ENCODE measurements at places on chromosomes 13 and 19. TPM values are rescaled to one million over a fixed set of nuclear protein-coding genes. Genes with fewer than 3 reads are reported as not detected.

The MAST1 gene
- 0.35 TPM for total RNA-seq

- no peak for DNase-seq
Measured at GRCh38 chr13:37319031-37319443, 213.6 kb upstream of the CSNK1A1L start.

DNA sequence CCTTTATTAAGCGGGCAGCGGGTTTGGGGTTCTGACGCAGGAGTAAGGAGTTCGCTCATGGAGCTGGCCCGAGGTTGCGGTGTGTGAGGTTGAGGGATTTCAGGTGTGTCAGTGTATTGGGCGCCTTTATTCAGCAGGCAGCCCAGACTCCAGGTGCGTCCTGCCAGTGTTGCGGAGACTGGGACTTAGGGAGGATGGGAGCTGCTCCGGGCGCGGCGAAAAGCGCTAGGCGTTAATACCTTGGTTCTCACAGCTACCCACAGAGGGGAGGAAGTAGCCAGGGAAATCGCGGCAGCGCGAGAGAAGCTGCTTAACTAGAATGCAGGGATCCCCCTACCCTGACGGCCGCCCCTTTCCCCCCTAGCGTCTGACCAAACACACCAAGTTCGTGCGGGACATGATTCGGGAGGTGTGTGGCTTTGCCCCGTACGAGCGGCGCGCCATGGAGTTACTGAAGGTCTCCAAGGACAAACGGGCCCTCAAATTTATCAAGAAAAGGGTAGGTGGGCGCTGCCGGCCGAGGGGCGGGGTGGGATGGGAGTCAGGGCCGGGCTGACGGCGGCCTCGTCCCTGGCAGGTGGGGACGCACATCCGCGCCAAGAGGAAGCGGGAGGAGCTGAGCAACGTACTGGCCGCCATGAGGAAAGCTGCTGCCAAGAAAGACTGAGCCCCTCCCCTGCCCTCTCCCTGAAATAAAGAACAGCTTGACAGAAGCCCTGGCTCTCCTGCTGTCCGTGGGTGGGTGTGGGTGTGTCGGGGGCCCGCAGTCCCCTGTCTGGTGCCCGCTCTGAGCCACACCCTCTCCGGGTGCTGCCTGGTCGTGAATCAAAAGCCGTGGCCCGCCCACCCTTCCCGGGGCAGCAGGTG, 1.1 kb downstream of the RPL36 start:
- no peak for DNase-seq

GRCh38 chr19:37964109-37964508, 57.1 kb downstream of the SIPA1L3 start:
- no peak for DNase-seq

The DCT gene
- 0.13 TPM for total RNA-seq

The ANGPTL4 gene
- total RNA-seq, result 7.2 TPM

- DNase-seq, result no peak
Measured at GRCh38 chr13:47019977-47020376, 123.1 kb upstream of the HTR2A start.

GRCh38 chr19:22595918-22596341, 38.2 kb upstream of the ZNF492 start:
- DNase-seq, result peak; percentile 38

GRCh38 chr19:40604647-40605215, 3.6 kb downstream of the LTBP4 start:
- no peak for DNase-seq

The GPR12 gene
- total RNA-seq, result not detected

GRCh38 chr19:4914736-4915501, 5.6 kb downstream of the UHRF1 start:
- no peak for DNase-seq

- peak; percentile 51 for DNase-seq
Measured at GRCh38 chr13:94339116-94339687, 140.3 kb downstream of the DCT start.

GRCh38 chr19:48461651-48461981, 6.2 kb downstream of the KCNJ14 start:
- no peak for DNase-seq

The TJP3 gene
- total RNA-seq, result 26.5 TPM

- peak; percentile 18 for DNase-seq
Measured at GRCh38 chr13:25493931-25494640, 122.3 kb downstream of the ATP8A2 start.

GRCh38 chr13:83780227-83780626, 102.0 kb downstream of the SLITRK1 start:
- DNase-seq, result no peak

GRCh38 chr19:45472563-45473366, 5.0 kb downstream of the FOSB start:
- peak; percentile 57 for DNase-seq

DNA sequence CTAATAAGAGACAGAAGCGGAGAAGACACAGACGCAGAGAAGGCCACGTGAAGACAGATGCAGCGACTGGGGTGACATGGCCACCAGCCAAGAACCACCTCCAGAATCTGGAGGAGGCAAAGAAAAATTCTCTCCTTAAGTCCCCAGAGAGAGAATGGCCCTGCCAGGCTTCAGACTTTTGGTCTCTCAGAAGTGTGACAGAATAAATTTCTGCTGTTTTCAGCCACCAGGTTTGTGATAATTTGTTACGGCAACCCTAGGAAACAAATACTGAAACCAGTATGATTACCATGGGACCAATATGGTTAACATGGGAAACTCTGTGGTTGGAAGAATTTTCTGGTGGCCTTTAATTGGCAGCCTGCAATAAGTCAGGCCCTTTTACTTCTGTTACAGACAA, 63.9 kb upstream of the DOCK9 start:
- DNase-seq, result no peak

DNA sequence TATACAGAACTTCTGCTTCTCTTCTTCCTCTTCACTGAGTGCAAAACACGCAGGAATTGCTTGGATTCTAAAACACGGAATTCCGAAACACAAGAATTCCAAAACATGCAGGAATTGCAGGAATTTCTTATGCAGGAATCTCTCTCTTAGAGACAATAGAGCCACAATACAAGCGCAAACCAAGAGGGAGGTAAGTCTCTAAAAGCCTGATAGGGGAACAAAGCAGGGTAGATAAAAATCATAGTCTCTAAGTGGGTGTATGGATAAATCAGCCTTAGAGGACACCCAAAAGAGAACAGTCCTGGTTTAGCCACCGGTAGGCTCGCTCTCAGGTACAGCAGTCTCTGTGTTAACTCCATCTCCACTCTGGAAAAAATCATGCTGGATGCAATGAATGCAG, 112.9 kb downstream of the LHFPL6 start:
- no peak for DNase-seq

- DNase-seq, result no peak
Measured at GRCh38 chr19:12994701-12995595, at the start of gene NFIX. Gene NFIX, plus strand, starts transcription at chr19:12995475. Its CDS starts 363 bp downstream, at chr19:12995838.

DNA sequence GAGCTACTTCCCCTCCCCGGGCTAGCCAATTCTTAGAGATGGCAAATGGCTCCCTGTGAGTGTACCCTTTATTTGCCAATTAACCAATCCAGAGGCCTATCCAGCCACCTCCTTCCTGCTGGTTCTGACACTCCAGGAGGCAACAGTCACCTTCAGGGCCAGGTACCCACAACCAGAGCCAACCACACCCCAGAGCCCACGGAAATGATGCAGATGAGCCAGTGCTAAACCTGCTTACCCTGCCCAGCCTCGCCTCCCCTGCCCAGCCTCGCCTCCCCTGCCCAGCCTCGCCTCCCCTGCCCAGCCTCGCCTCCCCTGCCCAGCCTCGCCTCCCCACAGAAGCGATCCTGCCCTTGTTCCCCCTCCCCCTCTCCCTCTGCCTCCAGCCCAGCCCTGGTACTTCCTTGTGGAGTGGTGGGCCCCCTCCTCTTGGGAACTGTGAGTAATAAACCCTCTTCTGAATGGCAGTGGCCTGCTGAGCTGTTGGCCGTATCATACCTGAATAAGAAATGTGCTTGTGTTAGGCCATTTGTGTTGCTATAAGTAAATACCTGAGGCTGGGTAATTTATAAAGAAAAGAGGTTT, 173.8 kb upstream of the RNF113B start:
- DNase-seq, result peak; percentile 78

- no peak for DNase-seq
Measured at GRCh38 chr19:39203372-39204341, at the start of gene SYCN. Gene SYCN, minus strand, starts transcription at chr19:39204263. Its CDS starts 9 bp downstream, at chr19:39204254.

DNA sequence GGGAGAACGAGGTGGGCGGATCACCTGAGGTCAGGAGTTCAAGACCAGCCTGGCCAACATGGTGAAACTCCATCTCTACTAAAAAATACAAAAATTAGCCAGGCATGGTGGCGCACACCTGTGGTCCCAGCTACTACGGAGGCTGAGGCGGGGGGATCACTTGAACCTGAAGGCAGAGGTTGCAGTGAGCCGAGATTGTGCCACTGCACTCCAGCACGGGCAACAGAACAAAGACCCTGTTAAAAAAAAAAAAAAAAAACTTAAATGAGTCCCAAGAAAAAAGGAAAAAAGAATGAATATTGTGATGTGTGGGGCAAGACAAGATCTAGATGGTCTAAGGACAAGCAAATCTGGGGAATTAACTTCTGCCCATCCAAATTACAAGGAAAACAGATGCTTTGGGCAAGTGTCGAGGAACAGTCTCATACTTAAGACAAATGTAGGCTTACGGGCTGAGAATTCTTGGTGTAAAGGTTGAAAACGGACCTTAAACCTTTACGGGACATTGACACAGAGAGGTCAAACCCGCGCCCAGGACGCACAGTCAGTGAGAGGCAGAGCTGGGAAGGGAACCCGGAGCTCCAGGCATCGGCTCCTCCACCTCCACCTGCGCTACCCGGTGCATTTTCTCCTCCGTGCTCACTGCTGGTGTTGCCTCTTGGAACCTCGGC, 656 bp upstream of the ZNF324 start:
- no peak for DNase-seq

The ADGRE2 gene
- total RNA-seq, result 10.4 TPM

Data from kidney (tissue), 22 donors.